ENCODE measurements at places on chromosomes 3 and 15.

DNA sequence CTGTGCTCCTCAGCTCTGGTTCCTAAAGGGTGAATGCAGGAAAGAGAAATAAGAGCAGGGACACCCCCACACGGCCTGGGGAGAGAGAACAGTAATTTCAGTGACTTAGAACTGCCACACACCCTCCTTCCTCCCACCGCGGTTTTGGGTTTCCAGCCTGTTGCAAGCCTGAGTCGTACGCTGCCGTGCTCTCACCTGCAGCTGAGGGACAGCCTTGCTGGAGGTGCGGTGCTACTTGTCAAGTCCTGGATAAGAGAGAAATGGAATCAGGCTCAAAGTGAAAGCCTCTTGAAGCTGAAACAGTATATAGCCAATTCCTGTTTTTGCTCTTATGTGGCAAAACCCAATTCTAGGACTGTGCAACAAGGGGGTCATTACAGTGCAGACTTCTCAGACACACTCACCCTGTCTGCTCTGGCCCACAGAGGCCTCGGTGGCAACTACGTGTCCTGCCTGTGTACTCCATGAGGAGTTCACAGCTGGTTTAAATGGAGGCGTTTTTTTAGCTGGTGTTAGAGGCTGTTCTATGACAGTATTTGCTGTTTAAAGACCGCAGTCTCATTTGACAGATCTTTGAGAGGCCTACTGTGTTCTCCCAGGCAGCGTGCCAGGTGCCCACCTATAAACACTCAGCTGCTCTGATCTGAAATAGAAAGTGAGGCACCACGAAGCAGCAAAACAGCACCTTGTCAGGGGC is 42.9 kb downstream of the TBC1D2B start:
- peak; percentile 76 for DNase-seq

GRCh38 chr3:41532976-41533375 is 333.7 kb downstream of the CTNNB1 start:
- no peak for DNase-seq

DNA sequence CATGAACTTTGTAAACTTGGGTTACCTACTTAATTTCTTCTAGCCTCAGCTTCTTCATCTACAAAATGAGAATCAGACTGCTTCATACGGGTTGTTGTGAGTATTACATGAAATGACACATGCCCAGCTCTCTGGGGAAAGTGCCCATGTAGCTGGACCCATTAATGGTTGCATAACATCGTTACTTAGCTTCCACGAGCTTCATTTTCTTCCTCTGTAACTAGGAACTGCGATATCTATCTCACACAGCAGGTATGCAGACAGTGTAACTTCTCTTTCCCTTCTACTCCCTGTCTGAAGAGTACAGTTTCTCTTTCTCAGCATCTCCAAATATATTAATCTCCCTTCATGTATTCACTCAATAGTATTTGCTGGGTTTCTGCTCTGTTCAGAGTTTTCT is 37.9 kb upstream of the DLG1 start:
- no peak for DNase-seq

GRCh38 chr3:154794814-154795445 is 285.2 kb upstream of the MME start:
- DNase-seq: no peak

- no peak for DNase-seq
These were observed 143.5 kb upstream of the SOX2 start for GRCh38 chr3:181568248-181568647.

DNA sequence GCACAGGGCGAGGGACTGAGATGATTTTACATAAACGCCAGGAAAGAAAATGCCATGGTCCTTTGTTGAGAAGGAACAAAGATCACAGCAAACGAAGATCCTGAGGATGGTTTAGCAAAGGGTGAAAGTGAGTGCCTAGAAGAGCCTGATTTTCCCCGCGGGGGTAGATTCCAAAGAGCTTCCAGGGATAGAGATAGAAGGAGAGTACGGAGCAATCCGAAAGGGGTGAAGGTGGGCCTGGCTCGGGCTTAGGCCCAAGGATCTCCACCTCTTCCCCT is 977 bp downstream of the CDC25A start:
- DNase-seq: no peak

- DNase-seq: no peak
These were observed 2.9 kb upstream of the CCR5 start for GRCh38 chr3:46367811-46368210.

GRCh38 chr3:14431452-14431916 is 29.1 kb downstream of the SLC6A6 start:
- peak; percentile 38 for DNase-seq

DNA sequence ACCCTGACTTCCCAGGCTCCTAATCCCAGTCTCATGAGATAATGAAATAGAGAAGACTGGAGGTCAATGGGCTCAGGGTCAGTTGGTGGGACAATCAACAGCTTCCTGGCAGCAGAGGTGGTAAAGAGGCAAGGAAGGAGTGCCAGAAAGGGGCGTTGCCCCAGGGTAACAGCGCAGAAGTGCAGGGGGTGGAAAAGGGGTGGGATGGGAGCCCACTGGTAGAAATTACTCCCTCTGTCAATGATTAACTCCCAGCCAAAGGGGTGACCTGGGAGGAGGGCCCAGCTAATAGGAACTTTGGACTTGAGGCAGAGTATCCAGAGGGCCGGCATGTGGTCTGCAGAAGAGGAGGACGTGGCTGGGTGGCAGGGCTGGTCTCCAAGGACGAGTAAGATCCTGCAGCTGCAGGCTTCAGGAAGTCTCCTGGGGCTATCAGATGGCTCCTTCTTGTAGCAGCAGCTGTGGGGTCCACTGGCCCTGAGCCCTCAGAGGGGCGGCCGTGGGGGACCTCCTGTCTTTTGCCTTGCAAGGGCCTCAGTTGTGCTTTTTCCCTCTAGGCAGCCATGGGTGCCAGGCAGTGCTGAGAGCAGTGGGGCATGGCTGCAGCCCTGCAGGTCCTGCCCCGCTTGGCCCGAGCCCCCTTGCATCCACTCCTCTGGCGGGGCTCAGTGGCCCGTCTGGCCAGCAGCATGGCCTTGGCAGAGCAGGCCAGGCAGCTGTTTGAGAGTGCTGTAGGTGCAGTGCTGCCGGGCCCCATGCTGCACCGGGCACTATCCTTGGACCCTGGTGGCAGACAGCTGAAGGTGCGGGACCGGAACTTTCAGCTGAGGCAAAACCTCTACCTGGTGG is 2.3 kb downstream of the GLYCTK start:
- no peak for DNase-seq

DNA sequence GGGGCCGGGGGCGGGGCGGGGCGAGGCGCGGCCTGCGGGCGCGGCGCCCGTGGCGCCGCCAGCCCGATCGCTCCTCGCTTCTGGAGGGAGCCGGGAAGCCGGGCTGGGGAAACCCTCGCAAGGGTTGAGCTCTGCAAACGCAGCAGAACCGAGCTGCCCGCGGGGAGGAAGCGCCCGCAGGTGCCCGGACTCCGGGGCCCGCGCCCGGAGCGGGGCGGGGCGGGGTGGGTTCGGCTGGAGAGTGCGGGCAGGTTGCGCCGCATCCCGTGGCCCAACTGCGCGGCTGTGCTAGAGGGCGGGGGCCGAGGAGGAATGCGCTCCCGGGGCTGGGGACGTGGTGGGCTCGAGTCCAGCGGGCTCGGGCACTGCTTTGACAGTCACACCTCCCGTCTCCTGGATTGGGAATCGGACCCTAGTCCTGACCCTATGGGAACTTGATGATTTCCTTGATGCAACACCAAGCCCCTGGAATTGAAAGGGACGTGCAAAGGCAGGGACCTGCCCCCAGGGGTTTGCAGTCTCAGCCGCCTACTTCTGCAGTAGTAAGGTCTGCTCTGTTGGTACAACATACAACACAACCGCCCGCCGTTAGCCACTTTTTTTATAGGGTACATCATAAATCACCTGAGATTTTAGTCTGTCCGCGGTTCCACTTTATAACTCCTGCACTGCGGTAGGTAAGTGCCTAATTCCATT is 34.3 kb downstream of the ZBTB38 start:
- DNase-seq: peak; percentile 65

DNA sequence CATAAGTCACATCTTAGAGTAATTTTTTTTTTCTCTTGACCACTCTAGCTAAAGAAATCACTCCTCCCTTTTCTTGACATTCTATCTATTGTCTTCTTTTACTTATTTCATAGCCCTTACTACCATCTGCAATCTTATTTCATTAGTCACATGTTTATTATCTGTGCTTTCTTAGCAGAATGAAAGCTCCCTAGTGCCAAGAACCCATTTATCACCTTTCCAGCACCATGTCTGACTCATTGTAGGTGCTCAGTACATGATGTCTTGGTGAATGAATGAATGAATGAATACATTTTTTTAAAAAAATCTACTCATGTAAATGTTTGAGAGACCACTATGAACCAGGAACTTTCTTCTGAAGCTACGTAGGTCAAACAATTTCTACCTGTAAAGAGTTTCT is 157.2 kb downstream of the CADPS start:
- no peak for DNase-seq

GRCh38 chr15:67915461-67916374 is 75.9 kb upstream of the RNU6-1 start:
- no peak for DNase-seq

- no peak for DNase-seq
These were observed 119.7 kb upstream of the PHLDB2 start for GRCh38 chr3:111739311-111739911.

DNA sequence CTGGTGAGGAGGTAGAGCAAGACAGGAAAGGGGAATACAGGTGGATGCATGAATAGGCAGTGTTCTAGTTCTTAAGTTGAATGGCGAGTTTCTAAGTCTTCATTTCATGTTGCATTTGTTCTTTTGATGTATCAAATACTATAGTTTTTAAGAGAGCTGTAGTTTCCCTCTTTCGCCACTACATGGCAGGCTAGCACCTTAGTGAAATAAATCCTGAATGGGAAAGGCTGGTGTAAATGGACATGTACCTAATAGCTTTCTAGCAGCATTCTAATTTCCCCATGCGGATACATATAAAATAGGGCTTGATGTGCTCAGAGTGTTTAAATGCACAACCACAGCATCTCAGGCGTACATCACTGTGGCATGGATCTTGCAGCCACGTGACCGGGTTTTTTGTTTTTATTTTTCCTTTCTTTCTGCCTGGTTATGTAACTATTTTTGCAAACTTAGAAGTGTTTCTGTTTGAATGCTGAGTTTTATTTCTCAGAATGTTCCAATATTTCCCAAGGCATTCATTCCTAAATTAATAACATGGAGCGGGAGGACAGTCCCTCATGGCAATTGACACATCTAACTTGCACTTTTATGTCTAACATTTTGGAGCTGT is 23.5 kb upstream of the CLN6 start:
- DNase-seq: no peak

DNA sequence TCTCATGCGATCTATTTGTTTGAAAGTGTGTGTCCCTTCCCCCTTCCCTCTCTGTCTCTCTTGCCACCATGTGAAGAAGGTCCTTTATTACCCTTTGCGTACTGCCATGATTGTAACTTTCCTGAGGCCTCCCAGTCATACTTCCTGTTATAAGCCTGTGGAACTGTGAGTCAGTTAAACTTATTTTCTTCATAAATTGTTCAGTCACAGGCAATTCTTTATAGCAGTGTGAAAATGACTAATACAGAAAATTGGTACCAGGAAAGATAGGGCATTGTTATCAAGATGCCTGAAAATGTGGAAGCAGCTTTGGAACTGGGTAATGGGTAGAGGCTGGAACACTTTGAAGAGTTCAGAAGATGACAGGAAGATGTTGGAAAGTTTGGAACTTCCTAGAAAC is 743.7 kb upstream of the NECTIN3 start:
- no peak for DNase-seq

GRCh38 chr15:90946538-90946937 is 8.1 kb upstream of the RCCD1 start:
- DNase-seq: no peak

- DNase-seq: no peak
These were observed 207.9 kb upstream of the SATB1 start for GRCh38 chr3:18633002-18633401.
